Body of pancreas (tissue), 4 donors: ENCODE measurements at places on chromosomes 12 and 14.

DNA sequence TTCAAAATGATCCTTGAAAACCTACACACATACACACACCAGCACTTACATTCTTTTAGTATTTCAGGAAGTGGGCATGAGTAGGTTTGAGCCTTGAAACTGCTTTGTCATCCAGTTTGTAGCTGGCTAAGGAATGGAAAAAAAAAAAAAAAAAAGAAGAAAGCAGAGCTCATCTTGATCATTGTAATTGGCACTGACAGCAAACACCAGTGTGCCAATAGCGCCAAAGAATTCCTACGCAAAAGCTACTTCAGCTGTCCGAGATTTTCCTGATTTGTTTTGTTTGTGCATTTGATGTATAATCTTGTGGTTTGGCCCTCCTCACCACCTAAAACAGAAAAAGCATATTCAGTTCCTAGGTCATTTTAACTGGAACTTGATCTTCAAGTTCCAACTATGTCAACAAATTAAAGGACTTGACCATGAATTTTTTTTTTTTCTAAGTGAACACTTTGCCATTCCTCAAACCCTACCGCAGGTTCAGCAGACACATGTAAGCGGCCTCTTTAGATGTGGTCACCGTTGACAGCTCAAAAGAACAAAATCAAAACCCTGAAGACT, 57.3 kb downstream of the FLRT2 start:
- no peak for DNase-seq

GRCh38 chr12:52791271-52792184, 4.4 kb downstream of the KRT3 start:
- no peak for DNase-seq

GRCh38 chr14:84991021-84991420, 538.9 kb upstream of the FLRT2 start:
- no peak for DNase-seq

- DNase-seq = peak; percentile 72
These were observed 39.6 kb downstream of the TEAD4 start for GRCh38 chr12:2998789-2999264.

DNA sequence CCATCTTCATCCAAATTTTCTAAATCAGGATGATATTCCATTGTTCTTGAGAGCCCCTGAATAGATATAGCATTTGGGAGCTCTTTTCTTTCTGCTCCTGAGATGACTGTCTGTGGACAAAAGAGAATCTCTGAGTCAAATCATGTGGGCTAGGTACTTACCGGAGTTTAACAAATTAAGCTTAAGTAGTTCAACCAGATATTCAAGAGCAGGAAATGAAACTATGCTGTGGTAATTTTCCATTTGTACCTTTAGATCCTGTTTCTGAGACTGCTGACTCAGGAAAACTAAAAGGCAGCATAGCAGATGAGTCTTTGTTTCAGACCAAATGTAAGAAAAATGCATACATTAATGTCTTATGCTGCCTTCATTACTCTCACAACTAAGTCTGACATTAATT, at the start of gene CLEC7A:
TSS of gene CLEC7A (minus strand) at position 158 of the 400 bp plus-strand sequence. CDS start at position 41, 117 bp downstream.
- no peak for DNase-seq
